ENCODE measurements at places on chromosomes 13 and 19.

- DNase-seq = peak; percentile 10
These were observed 705 bp downstream of the STXBP2 start for GRCh38 chr19:7637374-7638256.

GRCh38 chr13:98390086-98390715 lies 186.7 kb downstream of the STK24 start:
- DNase-seq = no peak

GRCh38 chr13:94513026-94513425 lies 33.5 kb upstream of the DCT start:
- no peak for DNase-seq

- no peak for DNase-seq
These were observed 540 bp upstream of the USE1 start for GRCh38 chr19:17214508-17215126.
